EL (cell line): ENCODE measurements at places on chromosomes 11 and 22.

DNA sequence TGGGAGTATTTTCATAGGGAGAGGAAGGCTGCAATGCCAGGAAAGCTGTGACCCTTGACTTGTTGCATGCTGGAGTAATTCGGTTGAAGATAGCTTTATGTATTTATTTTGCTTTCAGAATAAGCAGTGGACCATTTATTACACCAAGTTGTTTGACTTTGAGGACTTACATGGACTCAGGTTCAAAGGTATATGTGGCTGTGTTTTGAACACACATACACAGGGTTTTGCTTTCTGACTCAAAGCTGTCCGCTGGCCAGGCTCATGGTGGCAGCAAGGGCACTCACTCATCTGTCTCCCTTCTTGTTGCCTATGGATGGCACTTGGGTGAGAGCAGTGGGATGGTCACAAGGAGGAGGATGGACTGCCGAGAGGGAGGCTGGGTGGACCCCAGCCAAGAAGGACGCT lies 6.5 kb downstream of the TIMP3 start:
- no peak for DNase-seq

DNA sequence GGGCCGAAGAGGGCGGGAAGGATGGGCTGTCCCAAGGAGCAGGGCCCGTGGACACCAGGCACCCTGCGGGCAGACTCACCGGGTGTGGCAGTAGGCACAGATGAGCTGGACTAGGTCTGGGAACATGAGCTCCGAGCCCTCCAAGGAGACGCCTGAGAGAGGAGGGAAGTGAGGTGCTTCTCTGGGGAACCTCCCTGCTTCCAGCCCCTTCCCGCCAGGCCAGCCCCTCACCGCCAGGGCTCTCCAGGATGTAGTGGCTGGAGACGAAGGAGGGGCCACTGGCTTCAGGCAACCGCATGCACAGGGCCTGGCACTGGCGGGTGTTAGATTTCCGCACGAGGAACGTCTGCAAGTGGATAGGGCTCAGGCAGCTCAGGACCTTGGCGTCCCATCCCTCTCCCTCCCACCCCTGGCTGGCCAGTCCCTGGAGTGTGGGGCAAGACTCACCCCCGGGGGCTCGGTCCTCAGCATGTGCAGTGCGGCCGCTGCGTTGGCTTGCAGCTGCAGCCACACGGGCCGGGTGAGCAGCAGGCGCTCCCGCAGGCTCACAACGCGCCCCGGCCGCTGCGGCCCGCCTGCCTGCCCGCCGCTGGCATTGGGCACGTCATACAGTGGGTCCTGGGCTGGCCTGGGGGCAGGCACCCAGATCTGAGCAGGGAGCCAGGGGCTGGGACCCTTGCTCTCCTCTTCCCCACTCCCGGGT lies 552 bp downstream of the RIN1 start:
- DNase-seq: peak; percentile 75

DNA sequence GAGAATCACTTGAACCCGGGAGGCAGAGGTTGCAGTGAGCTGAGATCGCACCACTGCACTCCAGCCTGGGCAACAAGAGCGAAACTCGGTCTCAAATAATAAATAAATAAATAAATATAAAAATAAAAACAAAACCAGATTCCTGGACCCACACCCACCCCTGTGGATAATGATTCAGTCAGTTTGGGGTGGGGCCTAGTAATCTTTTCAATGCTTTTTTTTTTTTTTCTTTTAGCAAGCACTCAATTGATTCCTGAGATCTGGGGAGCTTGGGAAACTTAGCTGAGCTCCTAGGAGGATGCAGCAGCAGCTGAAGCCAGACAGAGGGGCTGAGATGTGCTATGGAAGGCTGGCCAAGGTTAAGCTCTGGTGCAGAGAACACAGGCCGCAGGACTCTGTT lies 4.6 kb upstream of the PC start:
- no peak for DNase-seq

DNA sequence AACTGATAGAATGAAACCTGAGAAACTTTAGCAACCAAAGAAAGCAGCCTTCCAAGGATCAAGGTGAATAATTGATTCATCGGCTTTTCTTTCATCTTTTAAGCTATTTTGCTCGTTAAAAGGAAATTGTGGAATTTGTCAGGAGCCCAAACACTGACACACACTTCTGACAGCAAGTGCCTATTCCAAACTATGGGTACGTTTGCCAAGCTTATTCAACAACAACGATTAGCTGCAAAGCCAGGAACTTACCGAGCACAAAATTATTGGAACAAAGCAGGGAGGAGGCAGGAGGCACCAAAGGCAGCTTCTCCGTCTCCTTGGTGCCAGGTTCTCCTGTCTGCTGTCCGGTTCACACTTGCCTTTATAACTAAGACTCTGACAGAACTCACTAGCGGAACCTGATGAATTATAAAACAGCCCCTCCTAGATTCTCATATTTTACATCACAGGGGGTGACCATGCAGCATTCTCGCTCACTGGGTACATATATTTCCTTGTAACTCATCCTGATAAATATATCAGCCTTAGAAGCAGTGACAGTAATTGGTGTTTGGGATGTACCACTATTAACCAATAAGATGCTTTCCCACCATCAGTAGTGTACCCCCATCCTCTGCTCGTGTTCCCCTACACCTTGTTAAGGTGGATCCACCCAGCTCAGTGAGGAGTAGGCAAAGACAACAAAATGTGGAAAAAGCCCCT lies 395.9 kb upstream of the CCDC90B start:
- DNase-seq: no peak

- peak; percentile 72 for DNase-seq
Observed at GRCh38 chr11:94781837-94782236, 13.7 kb downstream of the AMOTL1 start.

DNA sequence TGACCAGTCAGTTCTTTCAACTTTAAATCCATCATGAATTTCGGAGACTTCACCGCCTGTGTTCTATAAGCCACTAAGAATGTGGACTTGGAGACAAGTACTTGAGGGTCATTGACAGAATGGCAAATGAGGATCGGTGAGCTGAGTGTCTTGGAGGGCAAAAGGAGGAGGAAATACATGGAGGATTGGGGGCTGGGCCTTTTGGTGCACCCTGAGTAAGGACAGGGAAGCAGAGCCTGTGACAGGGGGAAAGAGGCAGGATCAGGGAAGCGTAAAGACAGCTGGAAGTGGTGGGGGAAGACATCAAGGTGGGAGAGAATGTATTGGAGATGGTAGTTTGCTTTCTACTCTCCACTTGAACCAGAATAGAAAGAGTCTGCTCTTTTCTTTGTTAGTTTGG lies 70.4 kb upstream of the MTMR2 start:
- no peak for DNase-seq

GRCh38 chr11:18374956-18375355 lies 19.4 kb upstream of the LDHA start:
- DNase-seq: no peak

DNA sequence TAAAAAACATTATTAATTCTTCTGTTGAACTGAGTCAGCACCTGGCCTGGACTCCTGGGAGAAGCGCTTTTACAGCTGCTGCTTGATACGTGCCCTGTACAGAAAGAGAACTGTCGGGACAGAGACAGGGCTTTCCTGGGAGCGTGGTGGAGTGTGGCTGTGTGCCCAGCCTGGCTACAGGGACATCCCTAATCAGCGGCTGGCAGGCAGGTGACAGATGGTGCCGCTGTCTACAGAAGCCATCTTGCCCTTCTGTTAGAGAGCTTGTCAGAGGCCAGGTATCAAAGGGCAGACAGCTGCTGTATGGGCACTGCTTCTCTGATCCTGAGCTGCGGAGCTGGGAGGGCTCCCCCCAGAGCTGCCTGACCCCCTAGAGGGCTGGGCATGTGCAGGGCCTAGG lies 361.8 kb downstream of the TENM4 start:
- DNase-seq: no peak

GRCh38 chr22:21796863-21797262 lies 61.3 kb upstream of the YPEL1 start:
- no peak for DNase-seq

DNA sequence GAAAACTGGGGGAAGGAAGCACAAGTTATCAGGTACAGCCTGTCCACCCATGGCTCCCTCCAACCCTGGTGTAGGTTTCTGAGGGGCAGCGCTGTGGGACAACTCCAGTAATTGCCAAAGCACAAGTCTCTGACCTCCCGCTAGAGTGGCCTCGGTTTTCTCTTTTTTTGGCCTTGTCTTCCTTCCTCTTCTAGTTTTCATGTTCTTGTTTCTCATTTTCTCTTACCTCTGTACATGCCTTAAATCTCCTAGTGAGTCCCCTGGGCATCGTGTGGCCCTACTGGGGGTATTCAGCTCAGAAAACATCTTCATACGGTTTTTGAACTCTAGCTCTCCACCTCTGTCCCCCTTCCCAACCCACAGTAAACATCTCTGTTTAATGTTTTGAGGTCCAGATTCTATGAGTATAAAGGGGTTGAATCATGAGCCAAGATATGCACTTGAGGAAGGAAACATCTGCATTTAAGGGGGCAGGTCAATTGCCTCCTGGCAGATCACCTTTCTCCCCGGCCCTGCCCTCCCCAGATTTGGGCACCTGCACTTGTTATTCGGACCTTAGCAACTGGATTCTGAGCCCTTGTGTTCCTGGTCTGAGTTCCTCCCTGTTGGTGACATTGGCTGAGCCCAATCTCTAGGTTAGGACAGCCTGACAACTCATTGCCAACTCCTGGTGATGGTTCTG lies 8.4 kb upstream of the LMO2 start:
- no peak for DNase-seq

DNA sequence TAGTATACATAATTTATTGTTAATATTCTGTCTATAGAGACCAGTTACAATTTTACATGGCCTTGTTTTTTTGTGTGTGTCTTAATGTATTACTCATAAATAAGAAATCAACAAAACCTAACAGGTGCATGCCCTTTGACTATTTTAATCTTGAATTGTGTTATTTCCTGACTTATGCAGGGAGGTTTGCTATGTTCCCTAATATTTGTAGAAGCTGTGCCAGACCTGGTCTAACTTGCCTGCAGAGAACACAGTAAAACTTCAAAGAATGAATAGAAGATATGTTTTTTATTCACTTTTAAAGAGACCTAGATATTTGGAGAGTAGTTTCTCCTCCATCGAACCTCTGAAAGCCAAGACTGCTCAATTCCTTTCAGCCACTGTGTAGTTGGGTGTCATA lies 234.7 kb downstream of the LUZP2 start:
- no peak for DNase-seq

GRCh38 chr11:32113200-32113919 lies 22.5 kb downstream of the RCN1 start:
- DNase-seq: no peak

- peak; percentile 83 for DNase-seq
Observed at GRCh38 chr11:69000831-69001242, 12.2 kb downstream of the MRGPRF start.

DNA sequence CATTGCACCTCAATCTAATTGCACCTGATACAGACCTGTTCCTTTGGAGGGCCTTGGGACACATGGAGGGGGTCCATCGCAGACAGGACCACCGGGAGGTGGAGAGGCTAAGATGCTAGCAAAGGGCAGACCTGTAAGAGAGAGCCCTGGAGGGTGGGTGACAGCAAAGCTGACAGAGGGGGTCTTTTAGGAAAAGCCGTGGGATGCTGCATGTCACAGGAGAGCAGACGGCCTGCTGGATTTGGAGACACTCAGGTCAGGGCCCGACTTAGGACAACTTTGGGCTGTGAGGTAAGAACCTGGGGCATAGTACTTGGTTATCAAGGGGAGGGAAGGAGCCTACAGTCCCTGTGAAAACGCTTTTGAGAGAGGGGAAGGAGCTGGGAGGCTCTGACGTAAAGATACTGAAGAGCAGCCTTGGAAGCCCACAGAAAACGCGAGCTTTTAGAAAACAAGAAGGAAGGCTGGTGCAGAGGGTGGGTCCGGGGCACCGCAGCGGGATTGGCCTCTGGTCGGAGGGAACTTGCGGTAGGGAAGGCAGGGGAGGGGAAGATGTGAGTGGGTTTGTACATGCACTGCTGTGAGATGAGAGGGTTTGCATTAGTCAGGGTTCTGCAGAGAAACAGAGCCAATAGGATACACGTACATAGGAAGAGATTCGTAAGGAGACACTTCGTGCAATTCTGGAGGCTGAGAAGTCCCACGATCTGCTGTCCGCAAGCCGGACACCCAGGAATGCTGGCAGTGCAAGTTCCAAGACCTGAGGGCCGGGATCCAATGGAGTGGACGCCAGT lies 868.5 kb downstream of the TBC1D22A start:
- DNase-seq: no peak

GRCh38 chr11:70630816-70631623 lies 232.7 kb downstream of the CTTN start:
- no peak for DNase-seq

DNA sequence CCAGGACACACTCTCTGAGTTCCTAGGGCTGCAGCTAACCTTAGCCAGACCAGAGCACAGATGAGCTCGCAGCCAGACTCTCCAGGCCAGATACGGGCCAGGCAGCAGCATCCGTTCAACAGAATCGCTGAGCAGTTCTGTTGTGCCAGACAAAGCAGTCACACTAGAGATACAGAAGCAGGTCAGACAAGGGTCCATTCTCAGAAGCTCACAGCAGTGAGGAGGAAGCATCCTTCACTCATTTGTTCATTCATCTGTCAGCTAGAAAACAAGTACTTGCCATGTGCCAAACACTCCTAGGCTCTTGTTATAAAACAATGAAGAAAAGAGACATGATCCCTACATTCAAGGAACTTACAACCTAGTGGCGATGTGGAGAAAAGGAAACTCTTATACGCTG lies 2.6 kb downstream of the LMO2 start:
- DNase-seq: no peak

DNA sequence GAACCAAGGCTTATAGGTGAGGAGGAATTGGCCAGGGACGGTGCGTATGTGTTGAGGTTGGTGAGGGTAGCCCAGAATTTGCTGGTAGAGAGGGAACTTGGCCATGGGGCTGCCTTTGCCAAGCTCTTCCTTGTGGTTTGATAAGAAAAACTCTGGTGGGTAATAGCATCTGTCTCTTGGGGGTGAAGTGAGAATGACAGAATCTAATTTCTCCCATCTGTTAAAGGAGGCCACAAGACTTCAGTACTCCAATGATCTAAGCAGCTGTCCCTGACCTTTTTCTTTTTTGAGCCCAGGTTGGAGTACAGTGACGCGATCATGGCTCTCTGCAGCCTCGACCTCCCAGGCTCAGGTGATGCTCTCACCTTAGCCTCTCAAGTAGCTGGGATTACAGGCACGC lies 36.0 kb upstream of the PICK1 start:
- DNase-seq: no peak

GRCh38 chr22:36160499-36160942 lies at the start of gene APOL3:
Gene APOL3, minus strand, starts transcription at chr22:36160755. Its CDS starts 11,700 bp downstream, at chr22:36149055.
- DNase-seq: peak; percentile 53

- no peak for DNase-seq
Observed at GRCh38 chr11:92920331-92920730, 49.1 kb upstream of the MTNR1B start.

- no peak for DNase-seq
Observed at GRCh38 chr11:131005829-131006228, 89.5 kb upstream of the SNX19 start.

DNA sequence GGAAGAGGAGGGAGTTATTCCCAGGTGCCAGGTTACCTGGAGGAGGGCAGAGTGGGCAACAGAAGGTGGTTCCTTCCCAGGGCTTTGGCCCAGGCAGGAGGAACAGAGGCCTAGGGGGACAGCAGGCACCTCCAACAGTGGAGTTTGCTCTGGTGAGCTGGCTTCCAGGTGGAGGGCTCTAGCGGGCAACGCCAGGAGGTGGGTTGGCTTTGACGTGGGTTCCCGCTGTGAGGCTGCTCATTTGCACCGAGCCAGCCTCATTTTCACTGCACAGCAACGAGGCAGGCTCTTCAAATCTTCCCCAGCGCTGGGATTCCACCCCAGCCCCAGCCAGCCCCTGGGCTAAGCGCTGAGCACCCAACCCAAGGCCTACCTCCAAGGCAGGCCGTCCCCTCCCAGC lies 8.1 kb downstream of the IGSF9B start:
- no peak for DNase-seq

- DNase-seq: no peak
Observed at GRCh38 chr22:24543679-24544243, 11.2 kb downstream of the GUCD1 start.
